GM18507 (cell line): ENCODE measurements at places on chromosomes 7 and 10.

- no peak for DNase-seq
These were observed 45.4 kb downstream of the TMEM229A start for GRCh38 chr7:123987445-123987844.

GRCh38 chr7:117012284-117012683 lies 59.0 kb downstream of the ST7 start:
- DNase-seq, result no peak

- no peak for DNase-seq
These were observed 16.4 kb downstream of the KCP start for GRCh38 chr7:128894101-128894440.

DNA sequence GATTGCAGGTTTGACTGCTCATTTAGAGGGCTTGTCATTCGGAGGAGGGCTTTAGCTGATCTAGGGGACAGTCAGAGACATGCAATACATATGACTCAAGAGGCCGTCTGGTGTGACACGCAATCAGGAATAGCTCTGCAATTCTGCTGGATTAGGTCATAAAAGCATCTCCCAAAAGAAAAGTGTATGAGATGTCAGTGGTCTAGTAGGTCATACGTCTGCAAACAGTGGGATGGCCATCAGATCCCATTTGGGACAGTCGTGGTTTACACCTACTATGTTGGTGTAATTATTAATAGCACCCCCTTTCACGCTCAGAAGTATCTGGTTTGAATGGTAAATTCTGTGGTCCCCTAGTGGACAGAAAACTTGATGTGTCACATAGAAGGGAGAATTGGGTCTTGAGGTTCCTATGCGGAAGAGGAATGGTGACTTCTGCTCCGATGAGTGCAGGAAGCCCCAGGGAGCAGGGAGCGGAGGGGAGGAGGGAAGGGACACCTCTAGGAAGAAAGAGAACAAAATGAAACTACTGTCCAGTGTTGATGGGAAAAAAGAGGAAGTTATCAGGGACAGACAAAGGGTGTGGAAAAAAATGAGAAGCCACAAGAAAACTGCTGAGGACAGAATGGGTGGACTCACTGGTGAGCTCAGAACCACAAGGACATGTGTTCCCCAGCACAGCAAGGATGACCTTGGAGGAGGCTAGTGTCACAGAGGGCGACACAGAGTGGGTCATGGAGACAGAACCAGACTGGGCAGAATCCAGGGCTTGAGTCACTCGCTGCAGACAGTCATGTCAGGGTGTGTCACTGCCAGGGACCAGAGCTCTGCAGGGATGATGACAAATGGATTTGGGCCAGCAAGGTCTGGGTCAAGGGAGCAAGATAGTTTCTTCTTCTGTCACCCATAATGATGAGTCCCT lies 59.9 kb downstream of the MAP3K8 start:
- no peak for DNase-seq

GRCh38 chr10:132179551-132180392 lies 7.0 kb upstream of the DPYSL4 start:
- no peak for DNase-seq

DNA sequence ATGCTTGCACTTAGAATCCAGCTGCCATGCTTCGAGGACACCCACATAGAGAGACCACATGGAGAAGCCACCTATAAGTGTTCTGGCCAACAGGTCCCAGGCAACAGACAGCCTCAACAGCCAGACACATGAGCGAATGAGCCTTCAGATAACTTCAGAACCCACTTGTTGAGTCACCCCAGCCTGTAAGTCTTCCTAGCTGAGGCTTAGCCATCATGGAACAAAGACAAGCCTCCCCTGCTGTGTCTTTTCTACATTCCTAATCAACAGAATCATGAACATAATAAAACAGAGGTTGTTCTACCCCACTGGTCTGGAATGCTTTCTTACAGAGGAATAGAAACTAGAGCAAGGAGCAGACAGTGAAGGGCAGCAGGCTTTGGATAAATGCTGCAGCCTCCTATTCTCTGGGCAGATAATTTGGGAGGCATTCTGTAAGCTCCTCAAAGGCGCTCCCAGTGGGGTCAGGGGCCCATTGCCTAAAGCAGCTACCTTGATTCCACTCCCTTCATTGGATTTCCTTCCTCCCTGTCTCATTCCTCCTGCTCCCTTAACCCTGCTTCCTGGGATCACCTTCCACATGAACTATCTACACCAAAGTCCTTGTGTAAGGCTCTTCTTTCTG lies 4.6 kb downstream of the TLL2 start:
- no peak for DNase-seq

GRCh38 chr10:13231808-13232207 lies 2.4 kb downstream of the UCMA start:
- DNase-seq, result no peak

DNA sequence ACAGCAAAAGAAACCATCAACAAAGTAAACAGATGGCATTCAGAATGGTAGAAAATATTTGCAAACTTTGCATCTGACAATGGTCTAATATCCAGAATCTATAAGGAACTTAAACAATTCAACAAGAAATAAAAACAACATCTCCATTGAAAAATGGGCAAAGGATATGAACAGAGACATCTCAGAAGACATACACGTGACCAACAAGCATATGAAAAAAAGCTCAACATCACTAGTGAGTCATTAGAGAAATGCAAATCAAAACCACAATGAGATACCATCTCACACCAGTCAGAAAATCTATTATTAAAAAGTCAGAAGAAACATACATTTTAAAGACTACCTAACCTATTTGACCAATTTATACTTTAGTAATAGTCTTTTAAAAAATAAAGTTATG lies 571.3 kb upstream of the NRG3 start:
- no peak for DNase-seq

GRCh38 chr7:117171106-117171505 lies 151.8 kb downstream of the WNT2 start:
- no peak for DNase-seq

DNA sequence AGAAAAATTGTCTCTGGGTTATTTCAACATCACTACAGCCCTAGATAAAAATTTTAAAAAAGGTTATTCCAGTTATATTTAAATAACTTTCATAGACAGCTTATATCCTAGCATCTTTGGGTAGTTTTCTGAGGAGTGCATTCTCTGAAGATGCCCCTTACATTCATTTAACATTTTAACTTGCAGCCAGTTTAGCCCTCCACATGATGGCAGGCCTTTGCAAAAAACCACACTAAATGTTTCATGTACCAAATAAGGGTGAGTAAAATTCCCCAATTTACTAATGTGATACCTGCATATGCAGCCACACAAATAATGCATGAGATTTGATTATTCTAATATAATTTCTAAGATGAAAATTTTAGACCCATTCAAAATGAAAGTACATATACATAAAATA lies 108.4 kb upstream of the ZWINT start:
- no peak for DNase-seq

- no peak for DNase-seq
These were observed 74.5 kb downstream of the C1GALT1 start for GRCh38 chr7:7256731-7257274.

- DNase-seq, result no peak
These were observed 1.1 kb upstream of the GIMAP1 start for GRCh38 chr7:150715293-150715692.

DNA sequence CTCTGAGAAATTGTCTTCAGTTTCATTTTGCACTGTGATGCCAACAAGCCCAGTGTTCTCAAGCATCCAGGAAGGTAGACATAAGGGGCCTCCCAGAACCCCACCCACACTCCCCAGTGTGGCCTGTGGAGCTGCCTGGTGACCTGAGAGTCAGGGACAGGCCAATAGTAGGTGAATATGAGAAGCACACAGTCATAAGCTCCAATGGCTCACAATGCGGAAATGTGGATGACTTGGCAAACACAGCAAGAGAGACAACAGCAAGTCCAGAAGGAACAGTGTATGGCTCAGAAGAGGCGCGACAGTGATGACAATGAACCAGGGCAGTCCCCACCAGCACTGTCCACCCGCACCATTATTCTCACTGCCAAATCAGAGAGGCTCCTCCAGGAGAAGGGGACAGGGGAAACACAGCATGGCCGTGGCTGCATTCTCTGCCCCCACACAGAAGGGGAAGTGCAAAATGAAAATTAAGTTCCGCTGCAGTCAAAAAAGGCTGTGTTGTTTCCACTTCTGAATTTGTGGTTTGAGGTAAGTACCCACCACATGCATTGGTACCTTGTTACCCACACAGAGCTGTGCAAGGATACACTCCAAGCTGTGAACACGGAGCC lies 419.8 kb downstream of the GRID1 start:
- peak; percentile 32 for DNase-seq

DNA sequence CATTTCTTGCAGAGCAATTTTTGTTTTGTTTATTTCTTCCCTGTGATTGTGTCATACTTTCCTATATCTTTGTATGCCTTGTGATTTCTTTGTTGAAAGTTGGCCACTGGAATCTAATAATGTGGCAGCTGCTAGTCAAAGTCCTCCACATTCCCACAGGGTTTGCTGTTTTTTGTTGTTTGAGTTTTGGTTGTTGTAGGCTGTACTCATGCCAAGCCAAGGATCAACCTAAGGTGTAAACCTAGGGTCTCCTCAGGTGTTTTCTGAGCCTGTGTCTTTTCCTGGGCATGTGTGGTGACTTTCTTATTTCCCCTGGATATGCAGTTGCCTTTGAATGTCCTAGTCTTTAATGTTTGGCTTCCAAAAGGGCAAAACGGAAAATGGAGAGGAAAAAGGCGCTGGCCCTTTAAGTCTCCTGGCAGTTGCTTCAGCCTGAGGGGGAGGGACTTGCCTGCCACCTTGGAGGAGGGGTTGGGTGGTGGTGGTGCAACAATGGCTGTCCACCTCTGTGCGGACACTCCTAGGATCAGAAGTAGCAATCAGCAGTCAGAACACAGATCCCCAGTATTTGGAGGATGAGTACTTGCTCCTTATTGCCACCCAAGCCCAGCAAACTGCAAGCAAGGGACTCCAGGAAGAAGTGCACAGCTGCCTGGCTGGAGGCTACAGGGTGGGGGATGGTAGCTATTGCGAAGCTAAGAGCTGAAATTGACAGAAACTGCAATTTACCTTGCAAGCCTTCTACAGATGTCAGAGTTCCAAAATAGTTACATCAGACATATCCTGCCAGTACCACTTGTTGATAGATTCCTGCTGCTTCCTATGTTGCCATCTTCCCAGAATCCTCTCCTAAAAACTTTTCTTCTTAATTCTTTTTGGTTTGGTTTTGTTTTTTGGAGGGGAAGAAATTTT lies 5.6 kb upstream of the ZNF518A start:
- no peak for DNase-seq

- DNase-seq, result no peak
These were observed 87.9 kb downstream of the HIF1AN start for GRCh38 chr10:100623521-100624230.

GRCh38 chr7:132614428-132615318 lies 38.4 kb upstream of the PLXNA4 start:
- no peak for DNase-seq

GRCh38 chr7:29019387-29019786 lies 61.3 kb upstream of the TRIL start:
- no peak for DNase-seq

DNA sequence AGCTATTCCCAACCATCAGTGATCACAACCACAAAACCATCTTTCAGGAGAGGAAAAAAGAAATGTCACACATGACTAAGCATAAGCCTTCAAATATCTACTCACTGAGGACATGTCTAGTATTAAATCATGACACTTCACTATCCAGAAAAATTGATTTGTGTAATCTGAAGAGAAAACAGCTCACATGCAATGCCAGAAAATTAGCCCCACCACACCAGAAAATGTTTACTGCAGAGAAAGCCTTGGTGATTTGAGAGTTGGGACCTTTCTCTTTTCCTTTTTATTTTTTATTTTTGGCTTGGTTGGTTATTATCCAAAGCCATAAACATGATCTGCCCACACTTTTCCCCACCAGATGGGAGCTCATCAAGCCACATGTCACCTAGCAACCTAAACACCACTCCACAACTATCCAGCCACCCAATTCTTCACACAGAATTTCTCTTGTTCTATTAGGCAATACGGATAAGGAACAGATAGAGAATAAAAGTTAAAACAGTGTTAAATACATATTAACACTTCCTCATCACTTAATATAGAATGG lies 3.1 kb downstream of the PARD3 start:
- DNase-seq, result no peak

- no peak for DNase-seq
These were observed 129.2 kb upstream of the FAM3C start for GRCh38 chr7:121525155-121525819.

- DNase-seq, result no peak
These were observed 66.5 kb upstream of the CTBP2 start for GRCh38 chr10:125226823-125227222.

DNA sequence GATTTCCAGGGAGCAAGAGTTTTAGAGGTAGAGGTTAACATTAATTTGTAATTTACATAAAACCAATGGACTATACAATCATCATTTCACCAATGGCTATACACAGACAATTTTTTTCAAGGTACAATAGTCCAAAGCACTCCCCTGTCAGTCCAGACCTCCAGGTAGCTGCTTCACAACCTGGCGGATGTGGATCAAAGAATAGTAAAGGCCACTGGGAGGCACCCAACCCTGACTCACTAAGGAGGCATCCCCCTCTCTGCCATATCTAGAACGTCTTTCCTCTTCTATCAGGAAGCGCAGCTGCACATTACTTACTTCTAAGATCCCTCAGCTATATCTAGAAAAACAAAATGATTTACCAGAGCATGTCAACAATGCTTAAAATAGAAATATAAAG lies 217.7 kb upstream of the AOAH start:
- DNase-seq, result no peak

DNA sequence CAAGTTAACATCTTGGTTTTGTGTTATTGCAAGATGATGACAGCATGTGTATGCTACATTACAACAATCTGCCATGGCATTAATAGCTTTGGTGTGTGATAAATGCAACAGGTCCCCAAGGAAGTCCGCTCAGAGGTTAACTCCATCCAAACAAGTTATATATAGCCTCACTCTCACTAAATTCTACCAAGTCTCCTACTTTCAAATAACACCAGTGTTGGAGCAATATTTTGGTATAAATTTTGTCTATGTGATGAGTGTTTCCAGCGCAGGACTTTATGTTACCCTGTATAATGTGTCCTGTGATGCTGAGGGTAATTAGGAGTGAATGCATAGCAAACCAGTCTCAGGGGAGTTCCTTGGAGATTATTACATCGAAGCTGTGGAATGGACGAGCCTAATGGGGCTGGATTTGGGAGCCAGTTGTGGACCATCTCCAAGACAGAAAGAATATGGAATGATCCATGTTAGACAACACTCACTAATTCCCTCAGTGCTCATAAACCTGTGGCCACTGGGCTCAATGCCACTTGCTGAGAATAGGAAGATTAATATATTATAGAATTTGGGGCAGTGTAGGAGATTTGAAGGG lies 127.6 kb upstream of the CXCL12 start:
- DNase-seq, result no peak

DNA sequence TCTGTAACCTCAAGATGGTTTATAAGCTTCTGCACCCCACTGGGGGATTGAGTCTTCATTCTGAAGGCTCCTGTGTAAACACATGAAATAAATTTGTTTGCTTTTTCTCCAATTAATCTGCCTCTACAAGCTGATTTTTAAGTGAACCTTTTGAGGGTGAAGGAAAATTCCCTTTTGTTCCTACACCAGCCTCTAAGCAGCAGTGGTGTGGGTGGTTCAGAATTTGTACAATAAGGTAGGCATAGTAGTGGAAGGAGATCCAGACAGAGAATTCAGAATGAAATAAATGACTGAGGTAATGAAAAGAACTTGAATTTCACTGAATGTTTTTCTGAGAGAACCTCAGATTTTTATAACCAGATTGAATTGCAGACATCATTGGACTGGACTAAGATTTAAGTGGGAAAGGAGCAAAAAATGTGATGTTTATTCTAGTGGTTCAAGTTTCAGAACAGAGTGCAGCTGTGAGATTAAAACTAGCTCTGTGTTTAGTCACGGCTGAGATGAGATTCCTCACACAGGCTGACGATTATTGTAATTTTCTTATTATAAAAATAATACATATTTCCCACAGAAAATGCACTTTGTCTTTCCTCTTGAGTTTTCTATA lies 1162.2 kb downstream of the TYW1 start:
- no peak for DNase-seq
